Stimulated activated CD8-positive, alpha-beta memory T cell treated with anti-CD3 and anti-CD28 coated beads, Interleukin-4, amount 100 ng/mL, for 4 hours (primary cell): ENCODE measurements at places on chromosomes 5 and 9.

- DNase-seq, result no peak
These were observed 65.4 kb upstream of the CDH12 start for GRCh38 chr5:22918511-22918910.

DNA sequence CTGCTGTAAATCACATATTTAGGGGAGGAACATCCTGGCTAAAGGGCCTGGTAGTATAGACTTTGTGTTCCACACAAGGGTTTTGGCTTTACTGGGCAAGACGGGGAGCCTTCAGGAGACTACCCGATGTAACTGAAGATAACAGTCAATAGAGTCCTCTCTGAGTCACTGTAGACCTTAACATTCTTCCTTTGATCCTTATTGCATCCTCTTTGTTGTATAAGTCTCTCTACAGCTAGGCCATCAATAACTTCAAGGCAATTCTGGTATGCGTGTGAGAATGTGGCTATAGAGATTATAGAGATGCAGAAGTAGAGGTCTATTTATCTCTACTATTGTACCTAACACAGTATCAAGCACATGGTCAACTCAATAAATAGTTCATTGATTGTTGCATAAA is 67.3 kb upstream of the STK32A start:
- no peak for DNase-seq

DNA sequence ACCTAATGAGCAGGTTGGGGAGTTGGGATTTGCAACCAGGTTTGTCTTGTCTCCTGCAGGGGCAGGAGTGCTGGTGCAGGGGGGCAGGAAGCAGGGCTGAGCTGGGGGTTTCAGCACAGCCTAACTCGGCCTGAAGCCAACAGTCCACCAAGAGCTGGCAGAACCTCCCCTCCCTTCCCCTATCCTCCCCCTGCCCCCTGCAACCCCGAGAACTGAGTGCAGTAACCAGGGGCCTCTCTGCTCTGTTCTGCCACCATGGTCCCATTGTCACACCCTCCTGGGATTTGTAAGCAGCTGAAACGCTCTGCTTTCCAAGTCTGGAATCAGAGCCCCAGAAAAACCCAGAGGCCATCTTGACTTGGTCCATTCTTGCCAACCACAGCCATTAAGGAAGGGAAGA is 72.9 kb downstream of the ARHGEF37 start:
- DNase-seq, result no peak

DNA sequence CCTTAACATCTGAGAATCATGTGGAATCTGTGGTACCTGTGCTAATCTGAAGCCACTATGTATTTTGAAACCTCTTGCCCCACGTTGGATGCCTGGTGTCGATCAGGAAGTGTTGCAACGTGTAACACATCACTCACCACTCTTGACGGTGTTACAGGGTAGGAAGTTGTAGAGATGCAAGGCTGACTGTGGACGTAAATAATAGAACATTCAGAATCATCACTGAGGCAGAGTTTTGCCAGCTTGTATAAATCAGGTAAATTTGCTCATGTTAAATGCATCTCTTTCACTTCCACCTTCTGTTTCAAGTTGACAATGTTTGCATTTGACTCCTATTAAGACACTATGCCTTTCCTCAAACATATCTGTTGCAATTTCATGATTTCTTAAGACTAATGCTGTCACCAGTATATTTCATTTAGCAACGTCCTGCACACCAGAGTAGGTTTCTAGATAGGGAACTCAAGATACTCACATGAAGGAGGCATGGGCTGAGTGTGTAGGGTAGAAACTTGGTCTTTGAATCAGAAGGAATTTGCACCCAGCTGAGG is 38.1 kb downstream of the BASP1 start:
- DNase-seq, result no peak

DNA sequence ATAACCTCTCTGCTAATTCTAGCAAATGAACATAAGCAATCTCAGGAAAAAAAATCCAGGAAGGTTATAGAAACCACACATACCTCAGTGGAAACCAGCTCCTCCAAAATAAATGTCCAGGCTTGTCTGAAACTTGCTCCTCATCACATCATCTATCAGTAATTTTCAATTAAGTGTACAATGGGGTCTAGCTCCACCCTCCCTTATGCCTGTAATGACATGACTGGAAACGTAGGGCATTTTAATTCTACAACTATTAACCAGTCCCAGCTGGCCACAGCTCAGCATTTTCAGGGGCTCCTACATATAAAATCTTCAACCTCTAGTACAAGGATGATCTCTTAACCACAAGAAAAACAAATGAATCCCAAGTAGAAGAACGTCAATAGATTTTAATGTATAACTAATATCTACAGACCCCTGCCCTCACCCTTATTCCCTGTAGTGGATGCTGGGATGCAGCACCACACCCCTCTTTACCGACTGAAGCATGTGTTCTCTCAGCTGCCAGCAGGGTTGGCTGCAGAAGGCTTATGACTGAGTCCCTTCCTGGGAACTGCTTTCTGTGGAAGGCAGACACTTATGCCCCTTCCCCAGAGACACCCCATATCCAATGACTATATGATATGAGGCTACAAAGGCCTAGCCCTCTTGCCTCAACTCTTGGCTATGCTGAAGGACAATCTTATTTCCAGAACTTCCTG is 6.8 kb downstream of the TSSK1B start:
- DNase-seq, result no peak

DNA sequence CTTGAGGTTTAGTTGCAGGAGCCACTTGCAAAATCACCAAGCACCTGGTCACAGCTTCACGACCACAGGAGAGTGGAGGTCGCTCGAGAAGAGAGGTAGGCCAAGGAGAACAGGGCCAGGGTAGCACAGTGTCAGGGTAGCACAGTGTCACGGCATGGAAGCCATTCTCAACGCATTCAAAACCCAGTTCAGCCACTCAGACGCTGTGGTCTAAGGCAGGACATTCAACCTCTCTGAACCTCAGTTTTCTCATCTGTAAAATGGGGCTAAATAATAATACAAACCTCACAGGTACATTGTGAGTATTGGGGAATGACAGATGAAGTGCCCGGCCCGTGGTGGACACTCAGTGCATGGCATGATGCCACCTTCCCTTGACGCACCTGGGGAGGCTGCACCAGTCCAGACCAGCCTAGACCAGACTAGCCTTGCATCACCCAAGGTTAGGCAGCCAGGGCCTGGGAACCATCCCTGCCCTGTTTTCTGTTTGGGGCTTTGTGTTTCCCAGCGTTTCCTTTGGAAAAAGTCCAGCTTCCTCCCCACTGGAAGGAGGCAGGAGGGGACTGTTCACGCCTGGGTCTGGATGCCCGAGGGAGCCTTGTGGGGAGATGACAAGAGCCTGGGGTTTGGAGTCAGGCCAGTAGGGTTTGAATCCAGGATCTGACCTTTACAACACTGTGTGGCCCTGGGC is 7.8 kb upstream of the LMX1B start:
- DNase-seq, result no peak

- DNase-seq, result no peak
These were observed 254.5 kb upstream of the MPDZ start for GRCh38 chr9:13534006-13534405.

GRCh38 chr5:151146061-151146460 is 11.5 kb downstream of the ANXA6 start:
- DNase-seq, result no peak

GRCh38 chr5:15704397-15704947 is 204.5 kb downstream of the FBXL7 start:
- no peak for DNase-seq

DNA sequence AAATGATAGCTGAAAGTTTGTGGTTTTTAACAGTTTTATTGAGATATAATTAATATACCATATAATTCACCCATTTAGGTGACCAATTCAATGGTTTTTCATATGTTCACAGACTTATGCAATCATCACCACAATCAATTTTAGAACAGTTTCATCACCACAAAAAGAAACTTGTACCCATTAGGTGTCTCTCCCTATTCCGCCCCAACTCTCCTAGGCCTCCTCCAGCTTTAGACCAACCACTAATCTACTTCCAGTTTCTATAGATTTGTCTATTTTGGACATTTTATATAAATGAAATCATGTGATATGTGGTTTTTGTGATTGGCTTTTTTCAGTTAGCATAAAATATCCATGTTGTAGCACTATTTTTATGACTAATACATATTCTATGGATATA is 38.6 kb downstream of the YTHDC2 start:
- no peak for DNase-seq

- no peak for DNase-seq
These were observed 113.3 kb upstream of the SPATA31D4 start for GRCh38 chr9:81814794-81815464.

DNA sequence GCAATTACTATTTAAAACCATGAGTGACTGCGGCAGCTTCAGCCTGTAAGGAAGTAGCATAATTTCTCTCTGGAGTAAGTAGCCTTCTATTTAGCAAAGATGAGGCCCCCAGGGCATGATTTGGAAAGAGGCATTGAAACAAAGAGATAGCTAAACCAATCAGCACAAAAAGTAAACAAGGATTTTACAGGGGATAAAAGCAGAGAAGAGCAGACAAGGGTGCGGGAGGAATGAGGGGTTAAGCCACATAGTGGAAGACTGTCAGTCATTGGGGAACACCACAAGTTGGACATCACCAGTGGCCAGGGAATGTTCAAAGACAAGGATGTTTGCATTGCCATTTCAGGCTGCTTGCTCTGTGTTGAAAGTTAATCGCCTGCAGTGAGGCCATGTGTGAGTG is 24.0 kb upstream of the C5orf63 start:
- DNase-seq, result no peak

GRCh38 chr5:94395468-94395867 is 222.9 kb downstream of the KIAA0825 start:
- DNase-seq, result no peak

DNA sequence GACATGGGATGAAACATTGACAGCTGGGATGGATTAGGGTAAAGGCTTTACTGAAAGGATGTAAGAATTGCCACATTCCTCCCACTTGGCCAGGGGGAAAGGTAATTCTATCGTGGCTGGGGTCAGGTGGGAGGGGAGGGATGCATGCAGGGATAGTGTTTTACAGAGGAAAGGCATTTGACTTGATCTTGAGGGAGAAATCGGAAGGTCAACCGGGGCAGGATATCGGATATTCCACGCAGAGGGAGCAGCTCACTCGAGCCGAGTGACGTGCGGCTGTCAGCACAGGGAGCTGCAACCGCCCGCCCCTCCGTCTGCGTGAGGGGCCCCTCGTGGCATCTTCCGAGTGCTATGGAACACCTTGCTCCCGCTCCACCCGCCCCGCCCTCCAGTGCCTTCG is 63.4 kb upstream of the ADAMTS2 start:
- DNase-seq, result no peak

DNA sequence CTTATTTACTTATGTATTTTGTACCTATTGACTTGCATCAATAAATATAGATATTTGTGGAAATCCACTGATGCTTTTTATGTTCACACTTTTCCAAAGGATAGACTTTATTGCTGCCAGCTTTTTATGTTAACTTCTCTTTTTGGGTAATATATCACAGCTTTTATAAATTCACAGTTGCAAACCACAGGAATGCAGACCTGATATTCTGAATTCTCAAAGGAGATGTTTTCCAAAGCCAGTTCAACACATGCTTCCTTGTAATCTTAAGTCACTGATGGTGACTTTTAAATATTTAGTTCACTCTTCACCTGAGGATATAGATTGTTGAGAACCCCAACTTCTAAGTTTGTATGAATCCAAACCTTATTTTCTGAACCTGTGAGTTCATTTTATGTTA is 223.4 kb upstream of the PRR16 start:
- no peak for DNase-seq
